ENCODE measurements at places on chromosomes 5 and 9.
A peak's percentile ranks its signal among the peaks of the same experiment; 100 is the strongest.

- DNase-seq, result no peak
Observed at GRCh38 chr5:148457183-148457620, 73.4 kb downstream of the FBXO38 start.

DNA sequence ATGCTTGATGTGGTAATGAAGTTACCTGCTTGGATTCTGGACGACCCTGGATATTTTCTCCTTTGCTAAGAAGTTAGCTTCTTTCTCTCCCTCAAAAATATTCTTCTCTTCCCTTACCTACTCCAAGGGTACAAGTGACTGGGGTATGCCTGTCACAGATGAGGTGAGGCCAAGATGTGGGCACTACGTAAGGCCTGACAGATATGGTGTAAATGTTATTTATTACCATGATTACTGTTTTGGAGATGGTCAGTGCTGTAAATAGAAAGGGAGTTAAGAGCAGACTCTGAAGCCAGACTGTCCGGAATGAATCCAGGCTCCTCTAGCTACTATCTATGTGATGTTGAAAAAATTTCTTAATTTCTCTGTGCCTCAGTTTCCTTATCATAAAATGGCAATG lies 1.1 kb upstream of the KIAA1958 start:
- no peak for DNase-seq

DNA sequence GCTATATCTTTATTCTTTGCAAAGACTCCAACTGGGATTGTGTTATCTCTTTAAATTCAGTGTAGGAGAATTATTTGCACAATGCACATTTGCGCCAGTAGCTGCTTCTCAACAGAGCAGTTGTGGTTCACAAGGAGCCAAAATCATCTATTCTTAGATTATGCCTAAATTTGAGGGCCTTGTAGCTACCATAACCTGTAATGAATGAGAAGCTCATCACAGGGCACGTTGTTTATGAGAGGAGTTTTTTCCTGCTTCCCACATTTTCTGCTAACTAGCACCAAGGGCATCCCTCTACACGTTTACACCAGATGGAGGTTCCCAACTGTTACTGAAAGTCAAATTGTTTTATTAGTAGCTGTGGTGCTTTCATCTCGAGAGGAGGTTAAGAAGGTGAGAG lies 322.4 kb downstream of the TMEM161B start:
- DNase-seq, result no peak

- peak; percentile 48 for DNase-seq
Observed at GRCh38 chr9:94903961-94904421, 177.5 kb downstream of the AOPEP start.

DNA sequence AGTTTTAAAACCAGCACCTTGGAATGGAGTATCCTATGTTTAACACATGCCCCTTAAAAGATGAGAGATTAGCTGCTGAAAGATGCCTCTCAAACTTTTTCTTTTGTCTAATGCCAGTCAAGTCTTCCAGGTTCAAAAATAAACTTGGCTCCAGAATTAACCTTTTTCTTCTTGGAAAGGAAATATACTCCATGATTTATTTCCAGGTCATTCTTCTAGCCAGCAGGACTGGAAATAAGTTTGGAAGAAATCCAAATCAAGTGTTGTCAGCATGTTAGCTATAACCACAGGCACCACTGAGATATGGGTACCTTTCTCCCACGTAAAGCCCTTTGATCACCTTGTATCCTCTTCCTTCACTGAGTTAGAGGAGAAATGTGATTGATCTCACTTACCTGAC lies 56.1 kb downstream of the NLN start:
- no peak for DNase-seq
